NCI-H2029 (cell line): ENCODE measurements at places on chromosomes 7 and 10.

DNA sequence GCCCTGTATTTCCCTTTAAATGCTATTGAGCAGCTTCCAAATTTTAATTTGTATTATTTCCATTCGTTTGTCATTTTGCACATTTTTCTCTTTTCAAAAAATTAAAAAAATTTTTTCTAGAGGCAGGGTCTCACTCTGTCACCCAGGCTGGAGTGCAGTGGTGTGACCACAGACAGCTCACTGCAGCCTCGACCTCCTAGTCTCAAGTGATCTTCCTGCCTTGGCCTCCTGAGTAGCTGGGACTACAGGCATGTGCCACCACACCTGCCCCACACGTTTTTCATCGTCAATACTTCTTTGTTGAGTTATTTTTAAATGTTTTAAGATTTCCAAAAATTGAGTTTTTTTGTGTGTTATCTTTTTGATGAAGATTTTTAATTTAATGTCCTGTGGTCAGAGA is 4.7 kb downstream of the RPA3 start:
- no peak for DNase-seq

DNA sequence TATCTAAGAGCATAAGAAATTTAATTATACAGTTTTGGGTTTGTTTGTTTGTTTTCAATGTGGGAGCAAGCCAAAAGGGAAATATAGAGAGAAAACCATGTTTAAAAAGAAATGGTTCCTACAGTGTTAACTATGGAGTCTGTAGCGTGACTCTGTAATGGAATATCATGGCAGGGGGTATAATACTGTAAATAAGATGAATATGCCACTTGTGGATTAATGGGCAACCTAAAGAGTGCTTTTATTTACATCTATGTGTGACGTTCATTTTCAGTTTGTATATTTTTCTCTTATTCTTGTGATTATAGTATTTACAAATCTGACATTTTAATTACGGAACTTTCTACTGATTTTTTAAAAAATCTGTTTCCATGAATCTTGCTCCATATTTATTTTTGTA is 95.9 kb downstream of the POLL start:
- no peak for DNase-seq

GRCh38 chr7:75734586-75735458 is 3.9 kb downstream of the HIP1 start:
- no peak for DNase-seq

GRCh38 chr7:116095396-116095795 is 64.8 kb upstream of the TFEC start:
- no peak for DNase-seq

DNA sequence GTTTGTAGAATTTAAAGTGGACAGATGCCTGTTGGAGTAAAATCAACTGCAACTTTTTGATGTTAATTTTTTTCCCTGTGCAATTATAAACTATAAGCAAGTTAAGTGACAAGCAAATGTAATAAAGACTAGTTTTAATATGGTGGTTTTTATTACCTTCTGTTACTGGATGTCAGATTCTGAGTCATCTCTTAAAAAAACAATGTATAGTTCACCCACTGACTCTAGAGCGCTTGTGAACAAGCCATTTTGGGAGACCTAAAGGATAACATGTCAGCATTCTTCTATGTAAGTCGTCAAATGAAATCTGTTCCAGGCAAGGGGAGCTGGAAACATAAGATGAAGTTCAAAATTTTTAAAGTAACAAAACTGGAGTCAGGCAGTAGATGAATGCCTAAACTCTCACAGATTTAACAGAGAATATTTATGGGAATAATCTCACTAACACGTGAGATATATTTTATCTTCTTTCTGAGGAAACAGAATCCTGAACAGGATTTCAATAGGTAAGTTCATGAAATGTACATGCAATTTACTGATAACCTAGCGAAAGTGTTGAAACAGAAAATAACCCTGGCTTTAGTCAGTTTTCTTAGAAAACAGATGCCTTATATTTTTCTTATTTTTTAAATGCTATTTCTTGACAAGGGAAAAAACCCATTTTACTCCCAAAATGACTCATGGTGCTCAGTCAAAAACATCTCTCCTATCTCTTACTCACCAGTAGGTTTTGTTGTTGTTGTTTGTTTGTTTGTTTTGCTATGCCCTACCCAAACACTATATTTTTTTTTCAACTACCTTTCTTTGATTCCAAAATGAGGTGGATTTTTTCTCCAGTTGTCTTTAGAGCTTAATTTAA is 91.7 kb downstream of the SLC39A12 start:
- no peak for DNase-seq

DNA sequence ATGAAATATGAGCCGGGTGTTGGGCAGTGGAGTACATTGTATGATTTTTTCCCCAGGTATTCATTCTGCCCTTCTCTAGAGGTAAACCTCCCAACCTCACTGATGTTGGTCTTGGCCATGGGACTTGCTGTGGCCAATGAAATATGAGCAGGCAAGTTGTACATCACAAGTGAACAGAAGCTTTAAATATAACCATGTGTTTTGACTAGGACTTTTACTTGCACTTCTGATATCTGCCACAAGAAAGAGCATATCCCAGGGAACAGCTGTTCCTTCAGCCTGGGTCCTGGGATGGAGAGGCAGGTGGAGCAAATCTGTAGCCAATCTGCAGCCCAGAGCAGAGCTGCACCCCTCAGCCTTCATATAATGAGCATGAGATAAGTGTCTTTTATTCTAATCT is 109.8 kb upstream of the PALS2 start:
- DNase-seq, result no peak
